ENCODE measurements at places on chromosomes 6 and 20.

DNA sequence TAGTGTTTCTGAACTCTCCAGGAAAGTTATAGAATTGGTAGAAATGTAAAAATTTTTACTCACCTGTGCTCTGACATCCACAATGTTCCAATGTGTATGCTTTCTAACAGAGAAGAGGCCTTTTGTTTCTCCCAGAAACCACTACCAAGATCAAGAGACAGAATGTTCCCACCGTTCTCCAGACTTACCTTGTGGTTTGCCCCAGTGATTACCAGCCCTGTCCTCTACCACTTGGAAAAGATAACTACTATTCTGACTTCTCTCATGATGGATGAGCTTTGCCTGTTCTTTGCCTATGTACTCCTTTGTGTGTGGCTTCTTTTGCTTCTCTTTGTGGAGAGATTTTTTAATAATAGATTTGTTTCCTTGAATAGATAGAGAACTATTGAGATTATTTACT lies 173.0 kb upstream of the SCGN start:
- DNase-seq = no peak

DNA sequence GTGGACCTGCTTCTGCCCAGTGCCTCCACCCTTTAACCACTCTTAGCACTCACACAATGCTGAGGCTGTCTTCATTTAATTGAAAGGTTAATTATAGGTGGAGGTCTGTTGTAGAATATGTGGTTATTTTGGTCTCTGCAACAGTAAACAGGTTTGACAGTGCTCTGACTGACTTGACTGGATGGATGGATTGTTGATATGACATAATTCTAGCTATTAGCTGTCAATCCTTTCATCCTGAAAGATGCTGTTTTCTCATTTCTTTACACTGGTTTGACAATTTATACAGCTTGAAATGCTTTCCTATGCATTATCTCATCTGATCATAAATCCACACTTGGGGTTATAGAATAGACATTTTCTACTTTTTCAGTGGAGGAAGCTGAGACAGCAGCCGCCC lies 210.7 kb downstream of the CDH26 start:
- DNase-seq = no peak

DNA sequence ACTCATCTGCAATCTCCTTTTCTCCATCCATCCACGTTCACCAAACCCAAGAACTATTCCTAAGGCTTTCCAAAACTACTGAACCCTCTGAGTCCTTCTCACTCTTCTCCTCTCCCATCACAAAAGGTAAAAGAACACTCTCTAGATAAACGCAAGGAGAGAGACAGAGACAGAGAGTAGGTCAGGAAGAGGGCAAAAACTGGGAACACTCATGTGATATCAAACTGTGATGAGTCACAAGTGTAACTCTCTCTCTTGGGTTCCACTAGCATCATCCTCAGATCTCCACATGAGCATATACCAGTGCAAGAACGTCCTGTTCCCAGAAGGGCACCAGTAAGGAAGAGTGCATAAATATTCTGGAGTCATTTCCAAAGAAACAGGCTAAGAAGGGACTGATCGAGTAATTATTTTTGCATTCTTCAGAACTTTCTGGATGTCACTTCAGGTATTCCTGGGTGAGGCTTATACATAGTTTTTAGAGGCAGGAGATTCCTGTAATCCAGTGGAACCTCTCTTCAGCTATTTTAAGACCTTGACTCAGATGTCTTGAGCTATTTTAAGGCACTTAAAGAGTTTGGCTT lies 47.3 kb upstream of the STXBP5 start:
- no peak for DNase-seq

DNA sequence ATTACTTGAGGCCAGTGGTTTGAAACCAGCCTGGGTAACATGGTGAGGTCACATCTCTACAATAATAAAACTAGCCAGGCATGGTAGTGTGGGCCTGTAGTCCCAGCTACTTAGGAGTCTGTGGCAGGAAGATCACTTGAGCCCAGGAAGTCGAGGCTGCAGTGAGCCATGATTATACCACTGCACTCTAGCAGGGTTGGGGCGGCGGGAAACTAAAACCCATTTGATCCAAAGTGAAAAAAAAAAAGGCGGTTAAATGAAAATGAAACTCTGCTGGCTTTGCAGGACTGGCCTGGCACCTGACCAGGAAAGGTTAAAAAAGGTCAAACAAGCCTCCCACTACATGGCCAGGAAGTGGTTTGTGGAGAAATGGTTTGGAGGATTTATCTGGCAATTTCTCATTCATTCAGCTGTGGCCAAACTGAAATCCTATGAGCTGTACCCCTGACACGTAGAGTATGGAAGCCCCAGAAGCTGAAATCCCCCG lies 36.6 kb downstream of the MTRES1 start:
- no peak for DNase-seq

GRCh38 chr6:109313139-109313538 lies 69.1 kb downstream of the CD164 start:
- DNase-seq = no peak

- DNase-seq = no peak
Measured at GRCh38 chr6:45301348-45302142, 26.6 kb upstream of the RUNX2 start.

GRCh38 chr20:15339264-15339663 lies 1001.9 kb upstream of the FLRT3 start:
- no peak for DNase-seq

DNA sequence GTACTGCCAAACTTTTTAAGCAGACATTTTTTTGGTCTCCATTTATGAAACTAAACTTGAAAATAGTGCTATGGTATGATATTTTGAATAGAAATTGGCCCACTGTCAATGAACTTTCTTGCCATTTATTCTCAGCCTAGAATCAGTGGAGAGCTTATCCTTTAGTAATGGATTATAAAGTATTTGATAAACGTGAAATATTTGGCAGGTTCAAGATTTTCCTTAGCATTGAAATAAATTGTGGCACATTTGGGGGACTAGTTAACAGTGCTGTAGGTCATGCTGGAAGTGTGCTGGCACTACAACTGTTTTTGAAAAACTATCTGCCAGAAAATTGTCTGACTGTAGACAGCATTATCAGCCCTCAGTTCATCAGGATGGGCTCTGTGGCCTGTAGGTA lies 2.1 kb downstream of the PRSS35 start:
- no peak for DNase-seq

DNA sequence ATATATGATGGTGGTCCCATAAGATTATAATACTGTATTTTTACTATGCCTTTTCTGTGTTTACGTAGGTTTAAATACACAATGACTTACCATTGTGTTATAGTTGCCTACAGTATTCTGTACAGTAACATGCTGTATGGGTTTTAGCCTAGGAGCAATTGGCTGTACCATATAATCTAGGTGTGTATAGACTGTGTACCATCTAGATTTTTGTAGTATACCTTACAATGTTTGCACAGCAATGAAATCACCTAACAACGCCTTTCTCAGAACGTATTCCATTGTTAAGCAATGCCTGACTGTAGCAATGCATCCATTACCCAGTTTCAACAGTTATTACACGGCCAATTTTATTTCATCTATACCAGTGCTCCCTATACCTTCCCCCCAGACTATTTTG lies 10.7 kb downstream of the MACROD2 start:
- no peak for DNase-seq

GRCh38 chr20:19807191-19807945 lies 49.3 kb downstream of the RIN2 start:
- peak; percentile 96 for DNase-seq

DNA sequence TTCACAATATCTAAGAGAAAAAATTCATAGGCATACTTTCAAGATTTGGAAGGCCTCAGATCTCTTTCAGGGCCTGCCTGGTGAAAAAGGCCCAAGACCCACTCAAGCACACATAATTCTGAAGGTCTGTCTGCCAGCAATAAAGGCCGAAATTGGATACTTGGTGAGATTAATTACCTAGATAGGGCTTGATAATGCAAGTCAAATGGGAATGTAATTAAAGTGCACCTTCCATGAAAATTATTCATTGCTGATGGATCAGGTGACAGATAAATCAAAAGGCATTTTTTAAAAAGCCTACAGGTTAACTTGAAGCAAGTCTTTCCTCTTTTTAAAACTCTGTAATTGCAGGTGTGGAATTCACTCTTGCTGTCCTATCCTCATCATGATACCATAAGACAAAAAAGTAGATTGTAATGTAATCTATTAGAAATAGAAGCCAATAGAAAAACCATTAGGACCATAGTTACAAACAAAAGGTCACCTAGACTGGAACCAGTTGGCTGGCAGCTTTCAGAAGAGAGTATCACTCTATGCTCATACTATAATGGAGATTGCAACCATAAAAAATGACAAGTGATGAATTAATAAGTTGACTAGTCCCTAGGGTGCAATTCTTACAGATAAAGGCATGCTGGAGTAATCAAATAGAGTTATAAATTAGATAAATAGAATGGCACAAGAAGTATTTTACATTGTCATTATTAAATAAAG lies 77.3 kb downstream of the EPHA7 start:
- no peak for DNase-seq

DNA sequence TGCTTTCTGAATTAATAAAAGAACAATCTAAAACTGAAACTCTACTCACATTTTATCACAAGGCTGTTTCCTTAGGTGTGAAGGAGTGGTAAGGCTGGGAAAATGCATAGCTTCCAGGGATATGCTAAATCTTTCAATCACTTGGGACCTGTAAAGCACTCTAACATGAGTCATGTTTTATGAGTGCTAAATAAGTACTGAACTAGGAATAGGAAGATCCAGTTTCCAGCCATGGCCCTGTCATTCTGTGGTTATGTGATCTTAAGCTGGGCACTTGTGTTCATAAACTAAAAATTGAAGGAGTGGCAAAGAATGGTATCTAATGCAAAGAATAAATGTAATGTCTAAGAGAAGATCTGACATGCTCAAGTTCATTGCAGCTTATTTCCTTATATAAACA lies 6.1 kb upstream of the TMEM200A start:
- DNase-seq = no peak

- DNase-seq = no peak
Measured at GRCh38 chr6:122984393-122984792, 11.6 kb upstream of the CLVS2 start.

DNA sequence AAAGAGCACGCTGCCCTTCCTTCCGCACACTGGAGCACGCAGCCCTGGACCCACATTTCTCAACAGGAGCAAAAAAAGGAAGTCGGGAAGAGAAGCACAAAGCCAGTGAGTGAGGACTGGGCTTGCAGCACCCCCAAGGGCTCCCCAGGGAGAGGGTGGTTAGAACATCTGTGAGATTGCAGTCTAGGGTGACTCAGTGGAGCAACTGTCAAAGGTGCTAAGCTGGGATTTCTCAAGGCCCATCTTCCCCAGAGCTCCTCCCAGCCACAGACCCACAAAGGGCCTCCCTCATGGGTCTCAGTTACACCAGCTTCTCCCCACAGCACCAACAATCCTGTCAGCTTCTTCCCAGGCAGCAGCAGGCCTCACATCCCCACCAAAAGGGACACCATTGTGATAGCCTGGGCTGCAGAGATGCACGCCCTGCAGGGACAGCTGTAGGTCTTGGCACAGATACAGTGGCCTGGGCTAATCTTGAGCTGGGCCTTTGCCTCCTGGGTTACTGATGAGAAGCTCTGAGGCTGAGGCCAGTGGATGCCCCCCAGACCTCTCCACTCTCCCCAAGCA lies 39.6 kb upstream of the CD93 start:
- DNase-seq = no peak

- DNase-seq = peak; percentile 90
Measured at GRCh38 chr6:157221049-157221816, 102.1 kb downstream of the TMEM242 start.

DNA sequence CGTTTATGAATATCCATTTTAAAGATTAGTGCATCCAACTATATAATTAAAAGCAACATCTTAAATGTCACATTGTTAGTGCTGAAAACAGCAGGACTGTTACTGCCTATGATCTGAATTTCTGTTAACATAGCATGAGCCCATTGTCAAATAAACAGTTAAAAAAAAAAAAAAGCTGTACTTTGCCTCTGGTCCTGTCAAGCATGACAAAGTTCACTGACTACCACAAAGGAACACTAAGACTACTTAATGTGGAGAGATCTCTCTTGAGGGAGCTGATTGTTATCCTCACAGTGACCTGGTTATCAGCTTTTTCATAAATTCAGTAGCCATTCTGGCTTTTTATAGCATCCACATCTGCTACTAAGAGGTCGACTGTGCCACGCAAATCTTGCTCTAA lies 228.1 kb downstream of the TMEM200A start:
- no peak for DNase-seq

DNA sequence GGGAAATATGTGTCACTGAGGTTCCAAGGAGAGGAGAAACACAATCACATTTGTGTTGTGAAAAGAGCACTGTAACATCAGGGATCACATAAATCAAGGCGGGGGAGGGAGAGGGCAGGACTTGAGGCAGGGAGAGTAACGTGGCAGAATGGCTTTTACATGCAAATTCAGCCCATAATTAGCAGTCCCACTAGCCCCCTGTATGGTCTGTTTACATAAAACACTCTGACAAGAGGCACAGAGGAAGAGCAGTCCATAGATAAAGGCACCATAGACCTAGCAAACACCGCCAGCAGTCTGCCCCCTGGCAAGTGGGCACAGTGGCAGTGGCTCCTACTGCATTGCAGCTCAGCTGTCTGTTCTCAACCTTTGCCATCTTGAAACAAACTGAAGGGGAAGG lies 82.7 kb downstream of the LYRM2 start:
- peak; percentile 51 for DNase-seq

All from NCI-H345 (cell line).